Activated T-helper 2 cell treated with anti-CD3 and anti-CD28 coated beads, Interferon-gamma antibody, Interleukin-2, Interleukin-4, amounts not matched to agents 10 μg/mL and 5 μg/mL and 100 μg/mL, durations not matched to agents 14 hours and 24 hours and 36 hours (primary cell): ENCODE measurements at places on chromosomes 11 and 22. TPM values are rescaled to one million over a fixed set of nuclear protein-coding genes. Genes with fewer than 3 reads are reported as not detected.

DNA sequence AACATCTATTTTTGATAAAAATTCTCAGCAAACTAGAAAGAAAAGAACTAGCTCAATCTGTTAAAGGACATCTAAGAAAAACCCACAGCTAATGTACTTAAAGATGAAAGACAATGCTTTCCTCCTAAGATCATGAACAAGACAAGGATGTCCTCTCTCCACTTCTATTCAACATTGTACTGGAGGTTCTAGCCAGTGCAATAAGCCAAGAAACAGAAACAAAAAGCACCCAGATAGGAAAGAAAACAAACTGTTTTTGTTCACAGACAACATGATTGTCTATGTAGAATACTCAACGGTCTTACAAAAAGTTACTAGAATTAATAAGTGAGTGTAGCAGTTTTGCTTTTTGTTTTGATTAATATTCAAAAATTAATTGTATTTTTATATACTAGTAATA, 7.8 kb downstream of the CD3D start:
- no peaks in the 10 kb centered on the region for H3K27me3 ChIP-seq
- H3K36me3 ChIP-seq = peaks cover 33% of the 10 kb centered on the region
- DNase-seq = no peak
- peak overlapping the region; percentile 64 for H3K27ac ChIP-seq
- H3K4me3 ChIP-seq = no peak overlapping the region
- H3K4me1 ChIP-seq = peaks cover 28% of the 10 kb centered on the region

The ENTHD1 gene
- total RNA-seq = 0.11 TPM in 2 replicates

- no peaks in the 10 kb centered on the region for H3K4me1 ChIP-seq
- no peaks in the 10 kb centered on the region for H3K27me3 ChIP-seq
- H3K36me3 ChIP-seq = no peaks in the 10 kb centered on the region
Observed at GRCh38 chr11:126485986-126486635, 130.6 kb downstream of the ST3GAL4 start.

GRCh38 chr11:100964435-100964834, 165.2 kb downstream of the PGR start:
- DNase-seq = no peak
- H3K4me3 ChIP-seq = no peak overlapping the region
- no peaks in the 10 kb centered on the region for H3K36me3 ChIP-seq

GRCh38 chr22:36449596-36450175, 31.8 kb downstream of the TXN2 start:
- H3K36me3 ChIP-seq = no peaks in the 10 kb centered on the region
- DNase-seq = no peak
- H3K4me3 ChIP-seq = no peak overlapping the region
- H3K27me3 ChIP-seq = no peaks in the 10 kb centered on the region
- no peak overlapping the region for H3K27ac ChIP-seq

GRCh38 chr22:29988719-29989118, 91.5 kb upstream of the HORMAD2 start:
- peaks cover 38% of the 10 kb centered on the region for H3K36me3 ChIP-seq
- H3K27me3 ChIP-seq = no peaks in the 10 kb centered on the region
- H3K27ac ChIP-seq = no peak overlapping the region
- DNase-seq = no peak
- peaks cover 8% of the 10 kb centered on the region for H3K4me1 ChIP-seq
- H3K4me3 ChIP-seq = no peak overlapping the region

DNA sequence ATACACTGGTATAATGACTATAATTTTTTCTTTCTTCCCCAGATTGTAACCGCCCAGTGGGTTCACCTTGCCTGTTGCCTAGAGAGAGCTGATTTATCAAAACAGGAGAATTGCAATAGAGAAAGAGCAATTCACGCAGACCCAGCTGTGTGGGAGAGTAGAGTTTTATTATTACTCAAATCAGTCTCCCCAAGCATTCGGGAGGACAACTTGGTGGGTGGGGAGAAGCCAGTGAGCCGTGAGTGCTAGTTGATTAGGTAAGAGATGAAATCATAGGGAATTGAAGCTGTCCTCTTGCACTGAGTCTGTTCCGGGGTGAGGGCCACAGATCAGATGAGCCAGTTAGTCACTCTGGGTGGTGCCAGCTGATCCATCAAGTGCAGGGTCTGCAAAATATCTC, 73.2 kb downstream of the SLC35F2 start:
- H3K27ac ChIP-seq = no peak overlapping the region
- H3K4me3 ChIP-seq = no peak overlapping the region
- H3K36me3 ChIP-seq = no peaks in the 10 kb centered on the region
- peaks cover 6% of the 10 kb centered on the region for H3K4me1 ChIP-seq

DNA sequence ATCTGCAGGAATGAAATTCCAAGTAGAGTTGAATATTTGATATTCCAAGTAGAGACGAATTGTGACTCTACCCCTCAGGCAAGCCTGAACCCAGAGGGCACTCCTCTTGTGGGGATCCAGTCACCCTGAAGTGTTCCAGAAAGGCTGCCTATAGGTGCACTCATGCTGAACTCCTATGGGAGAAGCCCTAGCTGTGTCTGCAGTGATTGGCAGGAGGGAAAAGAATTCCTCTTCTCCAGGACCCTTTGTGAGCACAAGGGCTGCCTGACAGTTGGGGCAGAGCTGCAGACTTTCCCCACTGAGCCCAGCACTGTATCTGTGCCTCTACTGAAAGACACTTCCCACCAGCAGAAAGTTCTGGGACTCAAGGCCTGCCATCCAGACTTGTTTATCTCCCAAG, 35.0 kb downstream of the BBOX1 start:
- no peak overlapping the region for H3K27ac ChIP-seq
- no peaks in the 10 kb centered on the region for H3K36me3 ChIP-seq
- H3K4me3 ChIP-seq = no peak overlapping the region
- no peaks in the 10 kb centered on the region for H3K27me3 ChIP-seq
- no peaks in the 10 kb centered on the region for H3K4me1 ChIP-seq

DNA sequence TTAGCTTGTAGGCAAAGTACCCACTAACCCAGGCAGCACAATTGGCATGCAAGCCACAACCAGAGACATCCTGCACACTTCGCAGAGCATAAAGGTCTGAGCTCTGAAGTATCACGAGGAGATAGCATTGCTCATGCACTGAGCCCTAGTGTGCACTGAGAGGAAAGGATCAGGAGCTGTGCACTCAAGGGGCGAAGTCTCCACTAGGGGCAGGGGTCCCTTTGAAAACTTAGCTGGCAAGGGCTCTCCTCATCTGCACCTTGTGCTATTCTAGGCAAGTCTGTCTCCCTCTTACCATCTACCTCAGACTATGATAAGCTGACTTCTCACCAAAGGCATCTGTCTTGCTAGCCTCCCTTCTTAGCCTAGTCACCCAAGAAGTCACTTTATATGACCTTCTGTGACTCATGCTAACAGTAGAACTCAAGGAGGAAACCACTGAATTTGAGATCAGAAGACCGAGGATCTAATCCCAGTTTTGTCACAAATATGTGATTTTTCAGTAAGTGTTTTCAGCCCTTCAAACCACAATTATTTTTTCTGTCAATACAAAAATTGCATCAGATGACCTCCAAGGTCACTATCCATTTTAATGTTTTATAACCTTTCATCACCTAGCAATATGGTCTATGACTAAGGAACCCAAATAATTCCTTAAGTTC, 1078.0 kb downstream of the NTM start:
- no peak overlapping the region for H3K27ac ChIP-seq
- H3K4me3 ChIP-seq = no peak overlapping the region
- H3K36me3 ChIP-seq = no peaks in the 10 kb centered on the region
- no peaks in the 10 kb centered on the region for H3K27me3 ChIP-seq

DNA sequence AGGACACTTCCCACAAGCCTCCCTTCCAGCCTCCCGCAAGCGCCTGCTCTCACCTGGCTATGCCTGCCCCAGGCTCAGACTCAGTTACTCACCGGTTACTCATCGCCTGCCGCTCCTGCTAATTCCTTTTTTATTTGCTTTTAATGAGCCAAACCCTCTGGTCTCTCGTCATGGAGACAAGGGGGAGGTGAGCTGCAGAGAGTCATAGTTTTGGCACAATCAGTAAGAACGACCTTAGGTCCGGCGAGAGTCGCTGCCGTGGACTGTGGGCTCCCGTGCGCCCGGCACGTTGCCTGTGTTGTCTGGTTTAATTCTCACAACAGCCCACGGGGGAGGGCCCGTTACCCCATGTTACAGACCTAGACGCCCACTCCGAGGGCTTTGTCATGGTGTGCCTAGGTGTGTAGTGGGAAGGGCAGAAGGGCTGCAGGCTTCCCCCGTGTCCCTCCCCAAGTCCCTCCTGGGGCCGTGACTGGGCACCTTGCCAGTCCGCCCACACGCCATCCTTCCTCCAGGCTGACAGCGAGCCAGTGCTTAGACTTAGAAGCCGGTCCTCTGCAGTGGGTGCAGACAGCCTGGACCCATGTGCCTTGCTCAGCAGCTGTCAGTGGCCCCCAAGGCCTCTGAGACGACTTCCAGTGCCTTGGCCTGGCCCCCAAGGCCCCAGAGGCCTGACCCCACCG, 42.2 kb downstream of the WNT7B start:
- H3K27me3 ChIP-seq = no peaks in the 10 kb centered on the region
- no peak for DNase-seq
- no peak overlapping the region for H3K27ac ChIP-seq
- H3K4me3 ChIP-seq = no peak overlapping the region
- H3K36me3 ChIP-seq = no peaks in the 10 kb centered on the region

DNA sequence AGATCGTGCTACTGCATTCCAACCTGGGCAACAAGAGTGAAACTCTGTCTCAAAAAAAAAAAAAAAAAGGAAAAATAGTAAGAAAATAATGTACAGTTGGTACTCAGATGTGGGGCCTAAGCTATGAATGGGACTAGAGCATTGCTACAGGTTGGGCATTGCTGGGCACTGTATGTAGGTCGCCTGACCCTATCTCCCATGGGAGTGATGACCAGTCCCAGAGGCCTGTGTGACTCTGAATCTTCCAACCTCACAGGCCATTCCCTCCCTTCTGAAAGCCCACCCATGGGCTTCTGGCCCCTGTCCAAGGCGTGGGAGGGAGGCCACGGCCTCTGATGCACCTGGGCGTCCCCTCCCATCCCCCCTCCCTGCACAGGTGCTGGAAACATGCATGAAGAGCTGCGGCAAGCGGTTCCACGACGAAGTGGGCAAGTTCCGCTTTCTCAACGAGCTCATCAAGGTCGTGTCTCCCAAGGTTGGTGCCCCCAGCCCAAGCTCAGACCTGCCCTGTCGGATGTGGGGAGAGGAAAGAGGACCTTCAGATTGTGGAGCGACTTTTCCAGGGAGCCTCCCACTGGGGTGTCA, 9.5 kb downstream of the GGA1 start:
- peaks cover 32% of the 10 kb centered on the region for H3K36me3 ChIP-seq
- no peak overlapping the region for H3K4me3 ChIP-seq
- H3K4me1 ChIP-seq = no peaks in the 10 kb centered on the region
- no peaks in the 10 kb centered on the region for H3K27me3 ChIP-seq

DNA sequence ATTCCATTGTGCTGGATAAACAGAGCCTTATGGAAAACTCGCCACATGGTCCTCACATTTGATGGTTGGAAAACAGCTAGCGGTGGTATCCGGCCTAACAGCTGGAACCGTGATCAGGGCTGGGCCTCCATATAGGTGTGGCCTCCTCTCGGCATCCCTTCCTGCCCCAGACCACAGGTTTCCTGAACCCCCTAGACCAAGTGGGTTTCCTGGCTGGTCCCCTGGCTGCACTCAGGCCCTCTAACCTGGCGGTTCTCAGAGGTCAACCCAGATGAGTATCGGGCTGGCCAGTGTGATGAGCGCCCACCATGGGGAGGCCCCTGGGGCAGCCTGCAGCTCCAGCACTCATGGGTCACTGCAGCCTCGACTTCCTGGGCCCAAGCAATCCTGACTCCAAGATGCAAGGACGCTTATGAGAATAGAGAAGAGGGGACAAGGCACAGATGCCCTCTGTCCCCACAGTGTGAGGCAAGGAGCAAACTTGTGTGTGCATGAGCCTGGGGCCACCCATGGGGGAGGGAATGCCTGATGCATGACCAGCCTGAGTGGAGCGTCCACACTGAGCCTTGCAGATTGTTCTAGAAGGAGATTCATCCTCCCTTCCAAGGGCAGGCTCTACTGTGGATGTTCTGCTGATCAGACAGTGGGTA, 53.4 kb upstream of the WNT7B start:
- H3K4me3 ChIP-seq = no peak overlapping the region
- H3K27ac ChIP-seq = no peak overlapping the region
- no peaks in the 10 kb centered on the region for H3K36me3 ChIP-seq
- H3K4me1 ChIP-seq = peaks cover 10% of the 10 kb centered on the region

- H3K4me1 ChIP-seq = no peaks in the 10 kb centered on the region
- H3K4me3 ChIP-seq = no peak overlapping the region
- H3K36me3 ChIP-seq = no peaks in the 10 kb centered on the region
- H3K27me3 ChIP-seq = no peaks in the 10 kb centered on the region
- H3K27ac ChIP-seq = no peak overlapping the region
Observed at GRCh38 chr11:98512938-98513337, 507.8 kb upstream of the CNTN5 start.

DNA sequence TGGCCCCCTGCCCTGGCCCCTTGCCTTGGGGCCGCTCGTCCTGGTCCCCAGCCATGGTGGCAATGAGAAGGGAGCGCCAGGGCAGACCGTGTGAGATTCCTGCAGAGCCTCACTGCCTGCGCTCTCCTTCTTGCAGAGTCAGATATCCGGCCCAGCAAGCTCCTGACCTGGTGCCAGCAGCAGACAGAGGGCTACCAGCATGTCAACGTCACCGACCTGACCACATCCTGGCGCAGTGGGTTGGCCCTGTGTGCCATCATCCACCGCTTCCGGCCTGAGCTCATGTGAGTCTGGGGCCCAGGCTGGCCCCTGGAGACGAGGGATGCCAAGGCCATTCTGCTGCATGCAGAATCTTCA, 114.1 kb downstream of the MICAL2 start:
- no peaks in the 10 kb centered on the region for H3K27me3 ChIP-seq
- peak overlapping the region; percentile 91 for H3K27ac ChIP-seq
- H3K4me1 ChIP-seq = peaks cover 54% of the 10 kb centered on the region
- DNase-seq = peak; percentile 83
- peaks cover 95% of the 10 kb centered on the region for H3K36me3 ChIP-seq

The NRGN gene
- 5.0 and 6.7 TPM in 2 replicates for total RNA-seq

DNA sequence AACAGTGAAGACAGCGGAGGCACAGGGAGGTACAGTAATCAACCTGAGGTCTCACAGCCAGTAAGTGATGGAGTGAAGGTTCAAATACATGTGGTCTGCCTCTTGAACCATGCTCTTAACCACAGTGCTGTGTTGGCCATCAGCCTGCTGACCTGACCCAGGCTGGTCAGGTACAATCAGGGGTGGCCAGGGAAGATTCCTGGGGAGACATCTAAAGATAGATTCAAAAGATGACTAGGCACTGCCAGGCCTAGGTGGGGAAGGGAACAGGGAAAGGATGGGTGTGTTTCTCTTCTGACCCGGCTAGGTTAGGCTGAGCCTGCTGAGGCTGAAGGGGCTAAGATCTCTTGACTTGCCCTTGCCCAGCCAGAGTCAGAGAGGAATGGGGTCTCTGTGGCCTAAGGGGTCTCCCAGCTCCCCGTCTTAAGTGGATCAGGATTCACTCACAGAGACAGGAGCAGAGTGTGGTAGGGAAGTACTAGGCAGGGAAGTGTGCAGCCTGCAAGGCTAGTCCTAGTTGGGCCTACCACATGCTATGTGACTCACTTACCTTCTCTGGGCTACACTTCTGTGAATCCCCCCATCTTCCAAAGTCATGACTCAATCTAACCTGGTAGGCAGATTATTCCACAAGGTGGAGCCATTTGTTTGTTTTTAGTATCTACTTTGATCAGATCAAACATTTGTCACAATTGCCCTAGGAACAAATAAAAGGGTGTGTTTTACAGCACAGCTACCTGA, 10.4 kb upstream of the SREBF2 start:
- peak overlapping the region; percentile 79 for H3K27ac ChIP-seq
- peaks cover 35% of the 10 kb centered on the region for H3K36me3 ChIP-seq
- H3K4me1 ChIP-seq = peaks cover 23% of the 10 kb centered on the region
- no peak for DNase-seq
- H3K4me3 ChIP-seq = no peak overlapping the region

GRCh38 chr11:94823102-94823732, 55.1 kb downstream of the AMOTL1 start:
- no peak for DNase-seq
- no peaks in the 10 kb centered on the region for H3K36me3 ChIP-seq
- H3K27me3 ChIP-seq = peaks cover 2% of the 10 kb centered on the region
- H3K27ac ChIP-seq = no peak overlapping the region

- H3K4me3 ChIP-seq = no peak overlapping the region
- H3K27ac ChIP-seq = no peak overlapping the region
- H3K27me3 ChIP-seq = no peaks in the 10 kb centered on the region
Observed at GRCh38 chr11:27011560-27012233, 17.8 kb downstream of the FIBIN start.
